ENCODE measurements at places on chromosomes 3 and 15. TPM values are rescaled to one million over a fixed set of nuclear protein-coding genes. Genes with fewer than 3 reads are reported as not detected.

DNA sequence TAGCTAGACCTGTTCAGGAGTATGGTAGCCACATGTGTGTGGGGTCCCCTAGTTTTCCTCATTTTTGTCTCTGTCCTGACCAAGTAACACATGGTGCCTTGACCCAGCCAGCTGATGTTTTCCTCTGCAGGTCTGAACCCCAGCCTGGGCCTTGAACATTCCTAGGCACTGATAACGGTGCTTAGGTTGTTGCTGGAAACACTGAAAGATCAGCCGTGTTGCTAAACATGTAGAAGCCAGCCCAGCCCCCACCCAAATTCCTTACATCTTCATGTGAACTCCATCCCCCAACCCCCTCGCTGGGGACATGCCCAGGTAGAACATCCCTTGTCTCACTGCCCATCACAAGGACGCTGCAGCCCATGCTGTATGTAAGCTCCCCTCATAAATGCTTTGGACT is 18.7 kb downstream of the RTP3 start:
- no peaks in the 10 kb centered on the region for H3K36me3 ChIP-seq
- peaks cover 2% of the 10 kb centered on the region for H3K4me1 ChIP-seq
- H3K27me3 ChIP-seq: peaks cover 14% of the 10 kb centered on the region
- no peak for DNase-seq
- no peak overlapping the region for H3K4me3 ChIP-seq
- H3K27ac ChIP-seq: no peak overlapping the region

Gene TM4SF1
- total RNA-seq: not detected

GRCh38 chr15:71275566-71276335 is 160.5 kb downstream of the THSD4 start:
- H3K27me3 ChIP-seq: peaks cover 8% of the 10 kb centered on the region
- H3K4me3 ChIP-seq: no peak overlapping the region
- H3K36me3 ChIP-seq: no peaks in the 10 kb centered on the region
- no peaks in the 10 kb centered on the region for H3K4me1 ChIP-seq

Gene EIF2A
- total RNA-seq: 77.0 TPM

GRCh38 chr3:71310359-71310979 is 273.1 kb downstream of the FOXP1 start:
- DNase-seq: no peak
- H3K36me3 ChIP-seq: peaks cover 3% of the 10 kb centered on the region
- no peaks in the 10 kb centered on the region for H3K27me3 ChIP-seq
- peaks cover 62% of the 10 kb centered on the region for H3K4me1 ChIP-seq

Gene MASP1
- not detected for total RNA-seq

- no peaks in the 10 kb centered on the region for H3K4me1 ChIP-seq
- no peak overlapping the region for H3K4me3 ChIP-seq
- no peak for DNase-seq
- no peaks in the 10 kb centered on the region for H3K36me3 ChIP-seq
- peaks cover 8% of the 10 kb centered on the region for H3K27me3 ChIP-seq
- no peak overlapping the region for H3K27ac ChIP-seq
Measured at GRCh38 chr3:185090811-185091210, 62.0 kb downstream of the C3orf70 start.

Gene VPS8
- 51.8 TPM for total RNA-seq

GRCh38 chr3:133038089-133038730 is at the start of gene TMEM108:
Gene TMEM108 (plus strand): TSS chr3:133038391.
- H3K4me1 ChIP-seq: peaks cover 7% of the 10 kb centered on the region
- no peak within 1 kb of the TSS for H3K27ac ChIP-seq
- peak; percentile 45 for DNase-seq
- H3K4me3 ChIP-seq: peak within 1 kb of the TSS; percentile 35
- peaks cover 37% of the 10 kb centered on the region for H3K27me3 ChIP-seq
- H3K36me3 ChIP-seq: no peaks in the 10 kb centered on the region

GRCh38 chr3:108133048-108133369 is 42.2 kb upstream of the CD47 start:
- peaks cover 82% of the 10 kb centered on the region for H3K36me3 ChIP-seq
- H3K4me1 ChIP-seq: peaks cover 83% of the 10 kb centered on the region
- DNase-seq: no peak
- peak overlapping the region; percentile 54 for H3K4me3 ChIP-seq
- H3K27ac ChIP-seq: peak overlapping the region; percentile 66
- no peaks in the 10 kb centered on the region for H3K27me3 ChIP-seq

Gene CLSTN2
- not detected for total RNA-seq

- peak within 1 kb of the TSS; percentile 57 for H3K4me3 ChIP-seq
- H3K36me3 ChIP-seq: no peaks in the 10 kb centered on the region
- H3K27ac ChIP-seq: peak within 1 kb of the TSS; percentile 1
- H3K4me1 ChIP-seq: peaks cover 20% of the 10 kb centered on the region
Measured at GRCh38 chr15:76059320-76060117, at the start of gene TMEM266. Gene TMEM266 (plus strand): TSS chr15:76059985. CDS start chr15:76134264, 74,279 bp downstream.

DNA sequence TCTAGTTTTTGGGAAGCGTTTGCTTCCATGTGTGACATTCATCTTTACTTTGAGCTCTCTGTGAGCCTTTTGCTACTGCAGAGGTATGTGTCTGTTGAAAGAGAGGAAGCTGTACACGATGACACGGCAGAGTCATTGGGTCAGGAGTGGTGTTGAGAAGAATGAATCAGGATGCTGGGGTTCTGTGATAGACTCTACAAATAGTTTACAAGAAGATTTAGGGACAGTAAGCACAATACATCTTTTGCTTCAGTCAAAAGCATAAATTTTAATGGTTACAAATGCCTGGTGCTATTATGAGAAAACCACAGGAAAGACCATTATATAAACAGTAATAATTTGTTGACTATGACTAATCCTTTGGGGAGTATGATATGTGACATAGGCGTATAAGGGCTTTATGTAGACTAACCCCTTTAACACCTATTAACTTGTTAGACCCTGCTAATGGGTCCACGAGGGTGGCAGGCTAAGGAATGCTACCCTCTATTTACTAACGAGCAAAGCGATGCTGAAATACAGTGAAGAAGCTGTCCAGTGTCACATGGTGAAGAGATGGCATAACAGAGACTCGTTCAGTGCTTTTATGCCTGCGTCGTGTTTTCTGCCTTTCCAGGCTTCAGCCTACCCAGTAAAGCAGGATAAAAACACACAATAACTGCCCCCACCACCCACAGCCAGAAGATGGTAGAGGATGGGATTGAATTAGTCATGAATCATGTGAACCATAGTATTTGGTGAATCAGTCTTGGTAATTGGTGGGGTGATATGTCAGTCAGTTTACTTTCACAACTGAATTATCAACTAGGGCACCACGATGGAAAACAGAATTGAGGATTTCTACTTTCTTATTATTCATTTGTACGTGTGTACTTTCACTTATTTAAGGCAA is 118.8 kb downstream of the LPP start:
- H3K27ac ChIP-seq: no peak overlapping the region
- H3K36me3 ChIP-seq: peaks cover 16% of the 10 kb centered on the region
- DNase-seq: no peak
- no peak overlapping the region for H3K4me3 ChIP-seq
- peaks cover 3% of the 10 kb centered on the region for H3K4me1 ChIP-seq

DNA sequence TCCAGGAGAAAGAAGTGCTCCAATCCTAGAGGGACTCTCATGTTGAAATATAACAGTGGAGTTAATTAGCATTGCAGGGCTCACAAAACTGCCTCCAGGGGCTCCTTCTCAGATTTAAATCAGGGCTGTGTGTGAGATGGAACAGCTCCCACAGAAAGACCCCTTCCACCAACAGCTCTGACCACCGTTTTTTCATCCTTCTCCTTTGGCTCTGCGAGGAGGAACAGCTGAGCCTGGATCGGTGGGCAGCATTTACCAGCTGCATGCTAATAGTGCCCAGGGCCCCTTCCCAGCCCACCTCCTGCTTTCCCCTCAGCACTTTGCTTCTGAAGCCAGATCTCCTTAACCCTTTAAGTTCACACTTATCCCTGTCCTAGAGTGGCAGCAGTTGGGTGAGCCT is 119.2 kb upstream of the UBE2E1 start:
- H3K4me3 ChIP-seq: no peak overlapping the region
- no peaks in the 10 kb centered on the region for H3K27me3 ChIP-seq
- H3K27ac ChIP-seq: no peak overlapping the region
- no peak for DNase-seq
- H3K36me3 ChIP-seq: no peaks in the 10 kb centered on the region

Gene NDN
- 4.7 TPM for total RNA-seq

GRCh38 chr3:119829420-119829819 is 47.5 kb downstream of the NR1I2 start:
- H3K36me3 ChIP-seq: peaks cover 4% of the 10 kb centered on the region
- DNase-seq: no peak
- H3K27me3 ChIP-seq: no peaks in the 10 kb centered on the region
- H3K4me3 ChIP-seq: no peak overlapping the region

DNA sequence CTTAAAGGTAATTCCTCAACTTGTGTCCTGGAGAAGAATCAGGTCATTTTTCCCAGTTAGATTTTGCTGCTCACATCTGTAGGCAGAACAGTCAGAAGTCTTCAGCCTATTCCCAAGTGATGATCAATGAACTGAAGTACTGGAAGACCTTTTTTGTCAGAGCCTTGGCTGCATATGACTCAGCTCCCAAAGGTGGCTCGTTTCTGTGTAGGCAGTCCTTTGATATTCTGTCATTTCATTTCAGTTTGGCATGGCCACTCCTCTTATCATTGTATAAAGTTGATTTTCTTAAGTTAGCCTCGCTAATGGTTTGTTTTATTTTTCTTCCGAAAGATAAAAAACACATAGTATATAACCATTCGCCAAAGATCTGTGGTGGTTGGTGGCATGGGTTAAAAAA is 90.7 kb downstream of the KLHL25 start:
- H3K27me3 ChIP-seq: no peaks in the 10 kb centered on the region
- H3K36me3 ChIP-seq: peaks cover 52% of the 10 kb centered on the region
- peak overlapping the region; percentile 43 for H3K27ac ChIP-seq
- DNase-seq: no peak
- peak overlapping the region; percentile 36 for H3K4me3 ChIP-seq

DNA sequence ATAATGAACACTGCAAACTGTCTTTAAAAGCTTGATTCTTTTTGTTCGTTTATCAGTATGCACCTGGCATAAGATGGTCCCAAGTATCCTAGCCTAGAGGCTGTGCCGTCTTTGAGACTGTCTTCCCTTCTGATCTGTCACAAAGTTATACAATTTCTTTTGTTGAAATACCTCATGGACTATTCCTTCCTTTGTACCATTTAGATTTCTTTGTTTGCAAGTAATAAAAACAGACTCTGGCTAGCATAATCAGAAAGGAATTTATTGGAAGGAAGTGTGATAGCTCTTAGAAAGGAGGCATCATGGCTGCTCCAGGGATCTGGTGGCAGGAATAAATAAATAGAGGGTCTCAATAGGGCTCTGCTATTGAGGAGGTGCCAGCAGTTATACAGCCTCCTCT is 280.4 kb downstream of the SLC9A9 start:
- no peak for DNase-seq
- no peaks in the 10 kb centered on the region for H3K4me1 ChIP-seq
- no peak overlapping the region for H3K27ac ChIP-seq
- no peak overlapping the region for H3K4me3 ChIP-seq
- no peaks in the 10 kb centered on the region for H3K27me3 ChIP-seq

Gene CTDSPL
- 2.1 TPM for total RNA-seq

Gene C3orf20
- total RNA-seq: 0.10 TPM

Gene RTP1
- total RNA-seq: not detected

GRCh38 chr3:12235691-12236090 is 53.2 kb upstream of the PPARG start:
- no peak overlapping the region for H3K27ac ChIP-seq
- H3K4me3 ChIP-seq: no peak overlapping the region
- no peaks in the 10 kb centered on the region for H3K4me1 ChIP-seq
- peaks cover 23% of the 10 kb centered on the region for H3K27me3 ChIP-seq
- no peaks in the 10 kb centered on the region for H3K36me3 ChIP-seq

Gene RETNLB
- not detected for total RNA-seq

DNA sequence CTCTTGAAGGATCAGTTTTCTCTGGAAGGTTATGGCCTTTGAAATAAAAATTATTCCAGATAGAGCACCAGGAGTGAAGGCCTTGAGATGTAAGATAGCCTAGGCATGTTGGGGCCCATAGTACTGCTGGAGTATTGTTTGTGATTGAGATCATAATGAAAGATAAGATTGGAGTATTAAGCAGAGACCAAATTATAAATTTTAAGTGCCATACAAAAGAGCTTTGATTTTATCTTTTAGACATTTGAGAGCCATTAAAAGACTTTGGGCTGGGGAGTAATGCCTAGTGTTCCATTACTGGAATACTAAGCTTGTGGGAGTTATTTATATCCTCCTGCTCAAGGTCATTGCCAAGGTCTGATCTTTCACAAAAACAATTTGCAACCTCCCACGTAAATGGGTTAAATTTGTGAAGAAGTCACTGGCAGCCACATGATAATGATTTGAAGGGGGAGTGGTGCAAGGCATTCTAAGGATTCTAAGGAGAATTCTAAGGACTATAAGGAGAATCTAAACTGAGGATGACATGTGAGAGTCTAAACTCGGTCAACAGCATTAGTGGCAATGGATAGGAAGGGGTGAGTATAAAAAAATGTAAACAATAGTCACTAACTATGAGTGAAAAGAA is 12.8 kb downstream of the ELL3 start:
- peaks cover 70% of the 10 kb centered on the region for H3K36me3 ChIP-seq
- no peaks in the 10 kb centered on the region for H3K4me1 ChIP-seq
- DNase-seq: no peak
- H3K4me3 ChIP-seq: no peak overlapping the region

DNA sequence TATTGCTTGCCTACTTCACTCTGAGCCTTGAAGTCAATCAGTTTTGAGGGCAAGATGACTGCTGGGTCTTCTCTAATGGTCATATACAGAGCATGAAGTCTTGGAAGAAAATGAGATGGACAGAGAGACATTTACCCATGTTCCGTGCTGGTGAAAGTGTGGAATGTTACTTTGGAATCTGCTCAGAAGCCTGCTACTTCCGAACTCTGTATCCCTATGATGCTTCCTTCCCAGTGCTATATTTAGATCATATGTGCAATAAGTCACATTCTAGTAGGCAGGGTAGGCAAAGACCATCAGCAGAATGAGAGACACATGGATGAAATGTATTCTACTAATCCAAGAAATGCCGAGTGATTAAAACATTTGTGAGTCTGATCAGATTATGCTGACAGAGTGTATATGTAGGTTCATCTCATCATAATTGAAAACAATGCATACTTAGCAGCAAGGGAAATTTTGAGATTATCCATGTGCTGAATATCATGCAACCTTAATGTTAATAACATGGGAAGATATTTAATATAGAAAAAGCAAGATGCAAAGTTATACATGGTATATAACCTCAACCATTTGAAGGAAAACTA is 60.5 kb downstream of the RAB7A start:
- peak overlapping the region; percentile 96 for H3K27ac ChIP-seq
- no peaks in the 10 kb centered on the region for H3K27me3 ChIP-seq
- no peak for DNase-seq

- H3K4me1 ChIP-seq: no peaks in the 10 kb centered on the region
- no peak for DNase-seq
- no peak overlapping the region for H3K4me3 ChIP-seq
- H3K36me3 ChIP-seq: no peaks in the 10 kb centered on the region
Measured at GRCh38 chr3:154786724-154787123, 293.4 kb upstream of the MME start.

- H3K27ac ChIP-seq: no peak overlapping the region
- H3K27me3 ChIP-seq: peaks cover 8% of the 10 kb centered on the region
- no peak for DNase-seq
- H3K4me3 ChIP-seq: no peak overlapping the region
- peaks cover 1% of the 10 kb centered on the region for H3K4me1 ChIP-seq
Measured at GRCh38 chr3:128143496-128143895, 9.8 kb upstream of the EEFSEC start.

GRCh38 chr15:82093774-82094211 is 48.0 kb upstream of the MEX3B start:
- no peaks in the 10 kb centered on the region for H3K36me3 ChIP-seq
- no peaks in the 10 kb centered on the region for H3K4me1 ChIP-seq
- no peak overlapping the region for H3K4me3 ChIP-seq
- DNase-seq: no peak
- no peaks in the 10 kb centered on the region for H3K27me3 ChIP-seq

GRCh38 chr3:134801204-134801958 is 6.3 kb downstream of the EPHB1 start:
- H3K27me3 ChIP-seq: peaks cover 54% of the 10 kb centered on the region
- peaks cover 41% of the 10 kb centered on the region for H3K4me1 ChIP-seq
- peaks cover 8% of the 10 kb centered on the region for H3K36me3 ChIP-seq
- no peak overlapping the region for H3K4me3 ChIP-seq
- H3K27ac ChIP-seq: no peak overlapping the region

All from activated CD8-positive, alpha-beta T cell treated with anti-CD3 and anti-CD28 coated beads, Interleukin-2, amount 10 ng/mL, durations not matched to agents 7 days and 5 days (primary cell).